Fibroblast of skin of left biceps (primary cell): ENCODE measurements at places on chromosomes 2 and 18.

GRCh38 chr2:98500561-98500960, 55.9 kb downstream of the INPP4A start:
- no peak for DNase-seq

GRCh38 chr2:167944825-167945659, 302.4 kb downstream of the STK39 start:
- DNase-seq, result no peak

DNA sequence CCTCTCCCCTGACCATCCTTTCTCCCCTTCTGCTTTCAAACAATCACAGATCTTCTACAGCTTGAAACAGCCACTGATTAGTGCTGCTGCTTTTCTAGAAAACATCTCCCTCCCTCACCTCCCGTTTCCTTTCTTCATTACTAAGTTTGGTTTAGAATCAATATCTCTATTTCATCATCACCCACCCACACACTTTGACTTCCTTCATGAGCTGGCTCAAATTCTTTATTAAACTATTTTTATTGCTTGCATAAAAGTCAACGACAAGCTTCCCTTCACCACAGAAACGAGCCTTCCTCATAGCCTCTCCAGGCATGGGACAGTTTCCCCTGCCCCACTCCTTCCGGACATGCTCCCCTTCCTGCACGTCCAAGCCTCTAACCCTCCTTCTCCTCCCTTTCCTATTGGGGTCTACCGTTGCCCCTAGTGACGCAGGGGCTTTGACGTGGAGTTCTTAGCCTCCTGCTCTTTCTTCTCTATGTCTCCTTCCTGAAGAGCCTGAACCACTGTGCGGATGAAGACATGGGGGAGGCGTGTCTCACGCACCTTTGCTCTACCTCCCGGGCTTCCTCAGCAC, 172.0 kb downstream of the AFF3 start:
- DNase-seq, result peak; percentile 15

GRCh38 chr2:128566671-128567070, 248.0 kb upstream of the HS6ST1 start:
- no peak for DNase-seq

- no peak for DNase-seq
These were observed 1.0 kb downstream of the CXCR4 start for GRCh38 chr2:136116813-136117390.

- DNase-seq, result no peak
These were observed 19.2 kb downstream of the CTDP1 start for GRCh38 chr18:79698668-79699335.

- peak; percentile 35 for DNase-seq
These were observed 20.6 kb downstream of the RPL37A start for GRCh38 chr2:216519154-216519762.

GRCh38 chr2:45687964-45688363, 36.5 kb downstream of the PRKCE start:
- no peak for DNase-seq

DNA sequence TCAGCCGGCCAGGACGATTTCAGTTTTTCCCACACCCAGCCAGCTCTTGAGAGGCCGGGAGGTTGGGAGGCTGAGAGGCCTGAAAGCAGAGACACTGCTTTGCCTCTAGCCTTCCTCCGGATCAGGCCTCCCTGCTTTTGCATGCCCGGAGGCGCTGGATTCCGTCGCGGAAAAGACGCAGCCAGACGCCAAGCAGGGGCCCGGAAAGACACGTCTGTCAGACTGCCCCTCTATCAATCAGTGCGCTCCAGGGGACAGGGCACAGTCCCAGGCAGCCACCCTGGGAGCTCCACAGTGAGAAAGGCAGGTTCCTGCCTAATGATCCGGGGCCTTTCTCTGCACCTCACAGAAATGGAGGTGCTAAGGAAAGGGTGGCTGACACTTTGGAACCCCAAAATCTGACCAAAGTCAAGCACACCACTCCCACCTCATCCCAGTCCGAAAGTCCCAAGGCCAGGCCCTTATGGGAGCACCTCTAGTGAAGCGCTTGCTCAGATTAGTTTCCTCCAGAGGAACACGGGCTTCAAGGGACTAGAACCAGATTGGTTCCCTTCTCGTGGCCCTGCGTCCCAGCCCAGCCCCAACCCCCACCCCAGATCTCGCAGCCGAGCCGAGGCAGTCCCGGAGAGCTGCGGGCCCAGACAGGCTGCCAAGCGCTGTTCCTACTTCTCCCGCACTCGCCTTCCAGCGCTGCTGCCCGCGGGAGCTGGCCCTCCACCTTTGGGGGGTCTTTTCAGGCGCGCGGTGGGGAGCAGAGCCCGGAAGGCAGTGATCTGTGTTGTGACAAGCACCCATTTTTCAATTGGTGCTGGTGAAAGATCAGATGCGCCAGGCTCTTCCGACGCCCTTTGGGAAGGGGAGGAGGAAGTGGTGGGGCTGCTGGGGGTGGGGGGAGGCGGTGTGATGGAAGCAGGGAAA, 5.0 kb downstream of the DLX1 start:
- DNase-seq, result no peak

GRCh38 chr2:43461453-43462073, 134.3 kb downstream of the THADA start:
- DNase-seq, result no peak

GRCh38 chr2:174326161-174327020, 8.4 kb upstream of the SP9 start:
- DNase-seq, result no peak

DNA sequence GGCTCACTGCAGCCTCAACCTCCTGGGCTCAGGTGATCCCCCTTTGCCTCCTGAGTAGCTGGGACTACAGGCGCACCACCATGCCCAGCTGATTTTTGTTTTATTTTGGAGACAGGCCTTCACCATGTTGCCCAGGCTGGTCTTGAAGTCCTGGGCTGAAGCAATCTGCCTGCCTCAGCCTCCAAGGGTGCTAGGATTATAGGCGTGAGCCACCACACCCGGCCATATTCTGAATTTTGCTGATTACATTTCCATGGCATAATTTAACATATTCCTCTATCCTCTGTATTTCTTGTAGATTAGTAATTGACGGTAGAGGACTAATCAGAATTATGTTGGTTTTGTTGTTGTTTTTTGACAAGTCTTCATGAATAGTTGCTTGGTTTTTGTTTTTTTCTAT, 50.6 kb downstream of the MEX3C start:
- no peak for DNase-seq

DNA sequence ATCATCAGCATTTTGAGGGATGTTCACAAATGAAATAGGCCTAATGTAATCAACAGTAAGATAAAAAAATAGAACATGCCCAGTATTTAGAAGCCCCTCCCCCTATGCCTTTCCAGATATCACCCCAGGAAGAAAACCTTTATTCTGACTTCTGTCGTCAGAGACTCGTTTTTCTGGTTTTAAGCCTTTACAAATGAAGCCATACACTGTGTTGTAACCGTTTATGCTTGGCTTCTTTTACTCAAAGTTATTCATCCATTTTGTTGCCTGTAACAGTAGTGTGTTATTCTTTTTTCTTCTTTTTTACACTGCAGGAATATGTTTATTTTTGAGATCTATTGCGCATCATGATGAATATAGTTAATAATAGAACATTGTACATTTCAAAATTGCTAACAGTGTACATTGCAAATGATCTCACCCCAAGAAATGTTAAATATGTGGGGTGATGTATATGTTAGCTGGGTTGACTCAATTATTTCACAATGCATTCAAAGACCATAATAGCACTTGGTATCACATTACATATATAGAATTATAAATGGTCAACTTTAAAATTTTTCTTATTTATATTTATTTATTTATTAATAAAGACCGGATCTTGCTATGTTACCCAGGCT, 28.1 kb upstream of the PNPT1 start:
- peak; percentile 45 for DNase-seq

GRCh38 chr18:59985289-59985688, 85.5 kb downstream of the PMAIP1 start:
- DNase-seq, result no peak

DNA sequence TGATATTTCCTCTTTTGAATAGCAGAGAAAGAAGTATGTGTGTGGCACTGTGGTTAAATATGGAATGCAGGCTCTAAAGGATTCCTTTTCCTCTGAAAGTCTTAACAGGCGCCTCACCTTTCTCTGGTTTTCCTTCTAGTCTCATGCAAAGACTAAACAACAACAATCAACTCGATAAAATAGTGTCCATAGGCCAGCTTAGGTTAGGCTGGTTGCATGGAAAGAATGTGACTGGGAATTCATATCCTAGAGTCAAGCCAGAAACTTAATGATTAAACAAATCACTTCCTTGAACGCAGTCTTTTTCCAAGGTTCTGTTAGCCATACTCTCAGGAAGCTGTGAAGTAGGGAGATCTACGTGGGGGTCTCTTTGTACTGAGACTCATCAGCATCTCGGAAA, 800.8 kb upstream of the ID2 start:
- DNase-seq, result no peak

DNA sequence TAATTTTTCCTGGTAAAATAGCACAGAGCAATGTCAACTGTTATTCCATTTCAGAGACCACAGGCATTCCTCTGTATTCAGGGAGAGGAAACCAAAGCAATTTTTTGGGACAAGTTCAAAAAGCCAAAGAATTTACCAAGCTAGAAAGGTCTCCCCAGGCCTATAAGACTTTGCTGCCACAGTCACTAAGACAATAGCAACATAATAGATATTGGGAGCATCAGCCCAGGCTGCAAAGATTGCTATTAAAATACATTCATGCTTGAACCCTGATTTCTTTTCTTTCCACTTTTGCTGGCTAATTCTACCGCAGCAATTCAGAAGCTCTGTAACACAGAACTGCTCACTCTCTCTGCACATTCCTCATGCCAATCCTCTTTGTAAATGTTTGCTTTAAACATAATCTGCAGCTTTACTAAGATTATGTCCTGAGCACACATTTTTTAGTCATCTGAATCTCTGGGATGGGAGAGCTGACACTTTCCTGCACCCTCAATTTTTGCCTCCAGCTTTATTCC, 76.3 kb downstream of the CLHC1 start:
- peak; percentile 78 for DNase-seq

- DNase-seq, result no peak
These were observed 164.0 kb upstream of the MYO3B start for GRCh38 chr2:170013802-170014551.

DNA sequence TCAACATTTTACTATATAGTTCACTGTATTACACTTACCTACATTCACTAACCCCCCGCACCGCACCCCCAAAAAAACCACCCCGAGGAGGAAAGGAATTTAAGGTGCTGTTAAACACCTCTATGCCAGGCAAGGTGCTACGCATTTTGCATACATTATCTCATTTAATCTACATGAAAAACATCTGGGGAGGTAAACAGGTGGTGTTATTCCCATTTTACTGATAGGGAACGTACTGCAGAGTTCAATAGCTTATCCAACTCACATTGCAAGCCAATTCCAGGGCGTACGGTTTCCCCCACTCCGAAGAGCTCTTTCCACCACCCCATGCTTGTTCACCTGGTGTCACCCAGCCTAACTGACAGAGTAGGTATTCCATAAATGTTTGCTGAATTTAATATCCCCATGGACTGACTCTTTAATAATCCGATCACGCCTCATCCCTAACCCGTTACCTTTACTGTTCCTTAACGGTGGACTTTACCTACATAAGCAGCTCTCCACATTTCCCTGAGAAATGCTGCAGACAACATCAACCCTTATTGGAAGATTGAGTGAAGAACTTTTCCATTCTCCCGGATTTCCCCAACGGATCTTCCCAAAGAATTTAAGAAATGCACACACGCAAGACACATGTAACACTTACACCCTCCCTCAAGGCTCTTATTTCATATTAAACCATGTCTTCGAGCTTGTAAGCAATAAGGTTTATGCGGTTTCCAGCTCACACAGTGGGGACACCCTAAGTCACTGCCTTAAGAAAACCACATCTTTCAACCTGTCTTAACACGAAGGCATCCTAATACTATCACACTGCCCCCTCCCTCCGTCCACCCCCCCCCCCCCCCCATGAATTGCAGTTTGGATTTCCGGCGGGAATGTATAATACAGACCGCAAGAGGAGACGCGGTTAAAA, 1.2 kb downstream of the RAPH1 start:
- DNase-seq, result peak; percentile 59

DNA sequence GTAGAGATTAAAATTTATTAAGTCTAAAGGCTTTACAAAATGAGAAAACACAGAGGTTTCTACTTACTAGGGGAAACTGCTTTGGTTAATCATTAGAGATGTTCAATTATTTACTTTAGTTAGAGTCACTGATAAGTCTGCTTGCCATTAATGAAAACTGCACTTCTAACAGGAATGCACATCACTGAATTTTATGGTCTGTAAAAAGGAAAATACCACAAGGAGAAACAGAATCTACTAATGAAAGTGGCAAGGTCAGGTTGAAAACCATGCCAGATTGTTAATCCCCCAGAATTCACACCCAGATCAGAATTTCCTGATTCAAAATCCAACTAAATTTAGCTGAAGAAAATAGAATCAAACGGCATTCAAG, 90.5 kb upstream of the GRB14 start:
- DNase-seq, result no peak

GRCh38 chr2:64328756-64329155, 125.2 kb upstream of the LGALSL start:
- no peak for DNase-seq

GRCh38 chr2:61769093-61769675, 84.7 kb downstream of the FAM161A start:
- no peak for DNase-seq

GRCh38 chr2:54906716-54907115, 143.5 kb downstream of the RTN4 start:
- DNase-seq, result no peak

- no peak for DNase-seq
These were observed at the start of gene ATOH8 for GRCh38 chr2:85753525-85754312. Gene ATOH8, plus strand, starts transcription at chr2:85753991. Its CDS starts 199 bp downstream, at chr2:85754190.

- DNase-seq, result no peak
These were observed 111.9 kb upstream of the MAP4K3 start for GRCh38 chr2:39549000-39549399.

GRCh38 chr2:152465541-152465940, 130.6 kb downstream of the FMNL2 start:
- no peak for DNase-seq

GRCh38 chr2:221908518-221908917, 336.4 kb upstream of the EPHA4 start:
- no peak for DNase-seq

DNA sequence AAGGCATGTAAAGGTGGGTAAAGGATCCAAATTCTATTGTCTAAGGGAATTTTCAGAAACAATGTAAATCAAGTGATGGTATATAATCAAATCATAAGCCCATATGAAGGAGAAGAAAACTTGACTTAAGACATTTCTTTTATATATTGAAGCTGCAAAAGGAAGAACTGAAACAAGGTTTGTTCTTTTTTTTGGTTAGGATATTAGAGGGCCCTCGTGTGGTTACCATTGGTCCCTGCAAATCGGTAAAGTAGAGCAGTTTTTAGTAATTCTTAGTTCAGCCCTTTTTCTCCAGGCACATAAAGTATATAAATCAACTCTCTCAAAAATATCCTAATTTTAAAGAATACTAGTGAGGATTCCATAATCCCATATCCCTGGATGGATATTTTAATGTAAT, 105.6 kb upstream of the STK17B start:
- DNase-seq, result no peak

DNA sequence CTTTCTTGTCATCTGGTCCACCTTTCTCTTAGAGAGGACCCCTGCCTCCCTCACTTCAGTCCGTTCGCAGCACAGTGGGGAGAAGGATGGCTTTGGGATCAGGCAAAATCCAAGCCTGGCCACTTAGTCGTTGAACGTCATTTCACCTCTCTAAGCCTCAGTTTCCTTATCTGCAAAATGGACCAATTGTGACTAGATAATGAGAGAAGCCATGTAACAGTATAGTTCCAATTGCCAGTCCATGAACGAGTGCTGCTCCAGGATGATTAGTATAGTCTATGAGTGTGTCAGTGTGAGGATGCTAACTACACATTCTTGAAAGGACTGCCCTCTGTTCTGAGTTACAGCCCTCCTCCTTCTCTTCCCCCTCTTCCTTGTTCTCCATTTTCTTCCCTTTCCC, 1.1 kb downstream of the INHA start:
- no peak for DNase-seq
